ENCODE measurements at places on chromosomes 2 and 18.

DNA sequence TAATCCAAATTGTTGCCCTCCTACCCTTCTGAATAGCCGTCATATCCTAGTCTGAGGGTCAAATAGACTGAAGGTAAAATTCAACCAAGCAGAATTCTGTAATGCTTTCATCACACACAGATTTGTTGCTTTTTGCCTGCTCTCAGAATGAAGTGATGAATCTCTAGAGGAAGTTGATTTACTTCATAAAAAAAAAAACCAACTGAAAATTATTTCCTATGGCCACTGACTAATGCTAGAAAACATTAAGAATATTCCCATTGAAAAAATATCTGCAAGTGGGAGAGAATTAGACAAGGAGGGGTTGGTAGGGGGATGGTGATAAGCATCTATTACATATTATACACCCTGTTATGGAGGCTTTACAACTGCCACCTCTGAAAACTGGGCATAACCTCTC lies 2.3 kb upstream of the IL1RL2 start:
- no peak for DNase-seq

GRCh38 chr2:217714287-217714751 lies 288.5 kb downstream of the TNS1 start:
- no peak for DNase-seq

GRCh38 chr18:69838620-69839411 lies 108.9 kb downstream of the CD226 start:
- DNase-seq, result no peak

- DNase-seq, result no peak
Observed at GRCh38 chr2:201467666-201468065, 16.1 kb downstream of the STRADB start.

- DNase-seq, result no peak
Observed at GRCh38 chr18:51711298-51711889, 513.9 kb upstream of the MEX3C start.

GRCh38 chr2:42810971-42811811 lies 18.8 kb upstream of the HAAO start:
- DNase-seq, result no peak

- DNase-seq, result no peak
Observed at GRCh38 chr2:202335791-202336467, 40.2 kb upstream of the BMPR2 start.

DNA sequence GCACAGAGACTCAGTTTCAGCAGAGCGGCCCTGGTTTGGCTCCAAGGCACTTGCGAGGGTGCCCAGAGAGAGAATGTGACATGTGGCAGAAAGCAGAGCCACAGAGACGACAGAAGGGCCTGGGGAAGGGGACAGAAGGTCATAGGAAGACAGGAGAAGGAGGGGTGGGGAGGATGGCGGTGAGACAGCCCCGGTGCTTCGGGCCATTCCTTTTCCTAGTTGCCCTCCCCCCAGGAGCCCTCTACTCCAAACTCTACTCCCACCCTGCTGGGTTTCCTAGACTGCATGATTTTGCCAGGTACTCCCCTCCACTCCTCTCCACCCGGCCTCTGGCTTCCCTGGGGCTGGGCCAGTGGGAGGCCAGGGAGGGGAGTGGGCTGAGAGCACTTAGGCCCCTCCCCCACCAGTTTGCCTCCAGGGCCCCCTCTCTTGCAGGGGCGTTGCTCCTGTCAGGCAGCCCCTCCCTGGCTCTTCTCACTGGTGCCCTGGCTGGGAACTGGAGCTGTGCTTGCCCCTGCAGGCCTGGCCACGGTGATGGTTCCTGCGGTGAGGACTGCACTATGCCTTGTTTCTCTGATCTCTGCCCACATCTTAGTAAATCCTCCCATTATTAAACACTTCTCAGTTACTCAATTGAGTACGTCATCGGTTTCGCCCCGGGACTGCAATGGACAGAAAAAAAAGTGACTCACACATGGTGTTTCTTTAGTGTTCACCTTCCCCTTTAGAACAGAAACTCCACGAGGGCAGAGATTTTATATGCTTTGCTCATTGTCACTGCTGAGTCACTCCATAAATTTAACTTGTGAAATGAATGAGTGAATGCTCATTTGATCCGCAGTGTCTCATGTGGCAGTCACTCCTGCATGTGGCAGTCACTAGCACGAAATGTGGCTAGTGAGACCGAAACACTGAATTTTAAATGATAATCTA lies 58.7 kb upstream of the SP3 start:
- DNase-seq, result no peak

DNA sequence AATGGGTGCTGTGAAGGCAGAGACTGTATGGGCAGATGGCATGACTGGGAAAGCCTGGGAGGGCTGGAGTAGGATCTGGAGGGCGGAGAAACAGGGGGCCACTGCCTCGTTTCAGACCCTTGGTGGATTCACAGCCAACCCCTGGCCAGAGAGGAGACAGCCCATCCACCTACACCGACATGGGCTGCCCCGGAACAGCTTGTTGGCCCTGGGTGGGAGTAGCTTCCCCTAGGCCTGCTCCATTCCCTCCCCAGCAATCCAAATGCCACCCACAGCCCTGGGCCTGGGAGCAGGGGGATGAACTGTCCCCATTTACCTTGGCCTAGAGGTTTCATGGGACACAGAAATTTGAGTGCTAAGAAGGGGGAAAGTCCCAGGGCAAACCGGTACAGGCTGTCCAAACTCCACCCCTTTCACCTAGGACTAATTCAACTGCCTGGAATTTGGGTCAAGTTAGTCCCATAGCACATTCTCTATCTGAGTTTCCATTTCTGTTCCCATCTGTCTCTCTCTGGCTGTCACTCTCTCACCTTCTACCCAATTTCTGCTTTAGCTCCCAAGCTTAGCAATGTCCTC lies 37.0 kb downstream of the LBH start:
- DNase-seq, result no peak

DNA sequence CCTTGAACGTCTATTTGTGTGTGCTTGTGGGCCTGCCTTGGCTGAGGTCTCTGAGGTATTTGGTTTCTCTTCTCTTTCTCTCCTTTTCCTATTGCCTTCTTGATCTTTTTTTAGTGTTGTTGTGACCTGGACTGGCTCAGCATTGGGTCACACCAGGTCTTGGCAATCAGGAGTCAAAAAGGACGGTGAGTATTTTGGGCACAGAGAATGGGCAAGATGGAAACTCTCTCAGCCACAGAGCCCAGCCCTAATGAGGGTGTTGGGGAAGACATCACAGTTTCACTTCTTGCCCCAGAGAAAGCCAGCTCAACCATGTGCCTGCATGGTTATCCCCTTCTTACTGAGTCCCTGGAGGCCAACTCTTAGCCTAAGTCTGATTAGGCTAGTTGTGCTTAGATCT lies 13.7 kb upstream of the INO80C start:
- DNase-seq, result no peak

DNA sequence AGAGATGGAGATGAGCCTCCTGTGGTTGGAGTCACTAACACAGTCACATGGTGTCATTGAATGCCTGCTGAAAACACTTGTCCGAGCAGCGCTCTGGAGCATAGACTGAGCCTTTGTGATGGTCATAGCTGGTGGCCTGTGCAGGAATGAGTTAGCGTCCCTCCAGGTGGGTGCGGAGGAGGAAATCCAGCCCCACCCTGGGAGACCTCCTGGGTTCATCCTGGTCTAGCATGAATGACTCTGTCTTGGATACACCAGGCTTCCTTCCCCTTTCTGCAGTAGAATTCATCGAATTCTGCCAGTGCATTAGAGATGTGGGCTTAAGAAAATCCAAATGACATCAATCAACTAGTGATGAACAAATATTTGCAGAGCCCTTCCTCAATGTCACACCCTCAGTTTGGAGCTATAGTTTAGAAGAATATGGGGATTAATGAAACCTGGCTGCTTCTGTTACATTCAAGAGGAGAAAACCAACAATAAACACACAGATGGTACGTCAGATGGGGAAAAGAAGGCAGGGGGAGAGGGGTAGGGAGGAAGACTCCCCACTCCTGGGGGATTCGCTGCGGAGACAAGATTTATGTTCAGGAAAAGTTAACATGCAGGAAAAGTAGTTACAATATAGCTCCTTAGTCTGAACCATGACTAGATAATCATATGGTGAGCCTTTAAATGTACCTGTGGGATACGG lies 136.7 kb downstream of the DDX1 start:
- DNase-seq, result no peak

GRCh38 chr2:63538390-63538789 lies 49.9 kb downstream of the WDPCP start:
- no peak for DNase-seq

DNA sequence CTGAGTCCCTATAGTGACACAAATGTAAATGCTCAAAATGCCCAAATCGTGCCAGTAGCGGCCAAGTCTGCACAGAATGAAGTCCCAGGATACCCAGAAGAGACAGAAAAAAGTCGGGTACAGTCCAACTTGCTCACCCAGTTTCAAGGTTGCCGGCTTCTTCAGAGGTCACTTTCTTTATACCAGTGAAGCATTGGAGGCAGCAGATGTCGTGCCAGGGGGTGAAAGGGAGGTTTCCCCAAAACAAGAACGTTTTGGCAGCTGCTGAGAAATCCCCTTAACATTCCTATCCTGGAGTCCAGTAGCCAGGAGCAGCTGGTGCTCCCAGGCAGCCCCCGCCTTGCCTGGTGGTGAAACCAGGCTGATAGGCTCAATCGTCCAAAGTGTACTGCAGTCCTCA lies 58.1 kb upstream of the MCFD2 start:
- DNase-seq, result no peak

DNA sequence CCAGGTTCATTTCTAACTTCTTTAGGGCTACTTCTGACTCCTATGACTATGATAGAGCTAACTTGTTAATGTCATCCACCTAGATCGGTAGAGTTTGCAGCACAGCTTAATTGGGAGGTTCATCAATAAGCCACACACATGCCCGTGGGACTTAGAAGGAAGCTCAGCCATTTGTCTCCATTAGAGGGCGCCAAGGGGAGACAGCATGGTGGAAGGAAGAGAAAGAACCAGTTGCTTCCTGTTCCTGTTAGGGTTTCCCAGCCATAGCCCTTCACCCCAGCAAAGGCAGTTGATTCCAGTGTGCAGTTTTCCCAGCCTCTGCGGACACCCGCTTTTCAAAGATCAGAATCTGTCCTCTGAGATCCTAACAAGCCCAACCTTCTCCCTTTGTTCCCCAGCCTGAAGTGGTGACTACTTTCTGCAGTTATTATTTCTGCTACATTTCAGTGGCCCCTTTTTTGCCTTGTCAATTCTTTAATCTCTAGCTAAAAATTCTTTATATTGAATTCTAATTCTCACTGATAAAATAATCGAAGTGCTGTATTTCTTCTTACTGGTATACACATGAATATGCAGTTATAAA lies 30.3 kb downstream of the MAIP1 start:
- peak; percentile 66 for DNase-seq

DNA sequence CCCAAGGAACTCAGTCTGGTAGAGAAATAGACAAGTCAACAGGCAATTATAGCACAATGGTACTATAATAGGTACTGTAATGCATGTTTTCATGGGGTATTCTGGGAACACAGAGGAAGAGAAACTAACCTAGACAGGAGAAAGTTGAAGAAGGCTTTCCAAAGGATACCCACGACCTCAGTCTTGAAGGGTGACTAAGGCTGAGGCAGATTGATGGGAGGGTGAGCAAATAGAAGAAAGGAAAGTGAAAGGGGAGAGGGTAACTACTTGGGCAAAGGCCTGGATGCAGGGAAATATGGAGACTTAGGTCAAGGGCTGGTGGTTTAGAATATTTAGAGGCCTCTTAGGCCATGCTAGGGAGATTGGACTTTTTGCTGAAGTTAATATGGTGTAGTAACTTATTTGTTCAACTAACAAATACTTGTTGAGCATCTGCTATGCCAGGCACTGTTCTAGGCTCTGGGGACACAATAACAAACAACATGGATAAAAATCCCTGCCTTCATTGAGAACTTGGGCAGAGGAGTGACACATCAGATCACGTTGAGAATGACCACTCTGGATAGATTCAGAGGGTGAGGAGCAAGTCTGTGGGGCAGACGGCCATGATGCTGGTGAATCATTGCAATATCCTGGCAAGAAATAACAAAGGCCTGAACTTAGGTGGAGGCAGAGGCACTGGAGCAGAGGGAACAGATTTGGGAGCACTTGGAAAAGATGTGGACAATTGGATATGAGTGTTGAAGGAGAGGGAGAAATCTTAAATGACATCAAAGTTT lies 56.4 kb downstream of the PLB1 start:
- no peak for DNase-seq

- DNase-seq, result no peak
Observed at GRCh38 chr2:178828486-178828881, 21.3 kb upstream of the TTN start.

DNA sequence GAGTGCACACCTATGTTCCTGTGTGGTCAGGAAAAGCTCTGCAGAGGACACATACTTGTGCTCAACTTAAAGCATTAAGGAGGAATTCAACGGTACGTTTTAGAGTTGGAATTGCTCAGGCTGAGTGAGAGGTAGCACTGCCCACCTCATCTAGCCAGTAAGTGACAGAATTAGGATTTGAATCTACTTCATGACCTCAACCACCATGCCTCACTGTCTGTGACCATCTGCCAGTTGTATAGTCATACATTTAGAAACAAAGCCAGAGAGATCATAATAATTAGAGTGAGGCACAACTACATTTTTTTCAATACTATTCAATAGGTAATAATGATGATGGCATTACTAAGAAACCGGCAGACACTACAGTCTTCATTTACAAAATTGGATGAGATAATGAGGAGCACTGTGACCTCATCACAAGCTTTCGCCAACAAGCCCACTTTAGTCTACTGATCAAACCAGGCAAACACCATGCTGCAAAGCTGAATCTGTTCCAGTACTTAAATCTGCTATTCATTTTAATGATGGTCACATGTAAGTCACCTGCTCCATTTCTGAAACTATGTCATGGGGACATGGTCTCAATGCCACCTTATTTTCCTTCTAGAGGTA lies 1018.4 kb downstream of the TMEM182 start:
- DNase-seq, result no peak

GRCh38 chr2:32264422-32265105 lies at the start of gene NLRC4:
Gene NLRC4 (minus strand): TSS chr2:32264886. CDS start chr2:32256775, 8,111 bp downstream.
- no peak for DNase-seq

DNA sequence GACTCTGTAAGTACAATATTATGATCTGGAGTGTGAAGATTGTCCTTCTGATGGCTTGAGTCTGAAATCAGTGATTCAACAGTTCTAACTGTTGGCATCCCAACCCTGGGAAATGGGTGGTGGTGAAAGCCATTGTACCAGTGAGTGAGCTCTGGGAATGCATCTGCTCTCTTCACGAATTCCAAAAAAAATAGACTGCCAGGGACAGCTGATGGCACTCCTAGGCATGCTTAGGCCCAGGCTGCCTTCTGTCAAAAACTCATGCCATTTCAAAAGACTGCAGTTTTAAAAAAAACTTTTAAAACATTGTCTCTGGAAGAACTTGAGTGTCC lies 20.3 kb downstream of the OXER1 start:
- DNase-seq, result no peak

GRCh38 chr2:75356865-75357264 lies 157.5 kb upstream of the TACR1 start:
- no peak for DNase-seq

DNA sequence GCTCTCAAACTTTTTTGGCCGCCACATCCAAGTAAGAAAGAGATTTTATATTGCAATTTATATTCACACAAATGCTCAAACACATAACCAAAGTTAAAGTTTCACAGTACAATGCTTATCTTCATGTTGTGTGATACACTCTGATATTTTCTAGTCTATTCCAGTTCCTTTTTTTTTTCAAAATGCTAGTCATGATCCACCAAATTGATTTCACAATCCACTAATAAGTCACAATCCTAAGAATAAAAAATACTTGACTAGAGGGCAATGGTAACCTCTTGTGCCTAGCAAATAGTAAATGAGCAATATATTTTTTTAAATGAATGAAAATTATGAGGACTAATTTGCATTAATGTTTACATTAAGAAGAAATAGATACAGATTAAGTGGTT lies 5.8 kb upstream of the PTPN4 start:
- DNase-seq, result no peak
